ENCODE measurements at places on chromosomes 5 and 9.

DNA sequence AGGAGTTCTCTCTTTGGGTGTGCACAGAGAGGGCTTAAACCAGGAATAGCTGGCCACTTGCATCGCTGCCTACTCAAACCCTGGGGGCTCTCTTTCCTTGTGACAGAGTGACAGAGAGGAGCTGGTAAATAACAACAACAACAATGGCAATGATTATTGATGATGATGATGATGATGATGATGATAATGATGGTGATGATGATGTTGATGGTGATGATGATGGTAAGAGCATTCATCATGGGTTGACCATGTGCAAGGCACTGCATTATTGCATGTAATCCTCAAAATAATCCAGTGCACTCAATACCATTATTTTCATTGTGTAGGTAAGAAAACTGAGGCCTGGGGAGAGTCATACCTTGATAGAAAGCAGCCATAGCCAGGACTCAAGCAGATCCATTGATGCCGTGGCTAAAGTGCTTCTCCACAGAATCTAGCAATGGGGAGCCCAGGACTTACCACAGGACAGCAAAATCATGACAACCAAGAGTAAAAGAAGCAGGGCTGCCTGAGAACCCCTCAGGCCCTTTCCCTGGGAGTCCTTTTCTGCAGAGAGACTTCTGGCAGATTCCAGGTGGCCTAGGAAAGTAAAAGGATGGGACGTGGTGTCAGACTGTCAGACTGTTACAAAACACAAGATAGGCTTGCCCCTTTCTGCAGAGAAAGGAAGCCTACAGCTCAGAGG is 4.8 kb downstream of the FOXI1 start:
- DNase-seq = no peak

GRCh38 chr5:168651648-168652047 is 72.5 kb upstream of the PANK3 start:
- peak; percentile 82 for DNase-seq

- DNase-seq = no peak
These were observed 27.6 kb upstream of the HMCN2 start for GRCh38 chr9:130237763-130238524.

GRCh38 chr5:108523360-108523759 is 141.5 kb upstream of the FBXL17 start:
- DNase-seq = no peak

GRCh38 chr5:14816999-14817761 is 54.4 kb downstream of the ANKH start:
- DNase-seq = peak; percentile 89

DNA sequence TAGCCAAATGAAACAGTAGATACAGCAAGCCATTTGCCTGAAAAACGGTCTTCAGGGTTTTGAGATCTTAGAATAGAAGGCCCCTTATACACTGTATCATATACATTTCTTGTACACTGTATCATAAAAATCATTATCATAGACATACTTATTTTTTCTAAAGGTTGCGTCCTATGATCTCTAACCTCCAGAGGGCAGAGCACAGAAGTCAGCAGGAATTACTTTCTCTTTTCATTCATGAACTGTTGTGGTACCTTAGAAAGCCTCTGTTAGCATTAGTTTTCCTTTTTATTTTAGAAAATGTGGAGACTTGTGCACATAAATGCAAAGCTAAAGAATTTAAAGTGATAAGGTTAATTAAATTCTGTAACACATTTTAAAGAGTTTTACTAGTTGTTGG is 115.4 kb downstream of the OXCT1 start:
- DNase-seq = no peak

DNA sequence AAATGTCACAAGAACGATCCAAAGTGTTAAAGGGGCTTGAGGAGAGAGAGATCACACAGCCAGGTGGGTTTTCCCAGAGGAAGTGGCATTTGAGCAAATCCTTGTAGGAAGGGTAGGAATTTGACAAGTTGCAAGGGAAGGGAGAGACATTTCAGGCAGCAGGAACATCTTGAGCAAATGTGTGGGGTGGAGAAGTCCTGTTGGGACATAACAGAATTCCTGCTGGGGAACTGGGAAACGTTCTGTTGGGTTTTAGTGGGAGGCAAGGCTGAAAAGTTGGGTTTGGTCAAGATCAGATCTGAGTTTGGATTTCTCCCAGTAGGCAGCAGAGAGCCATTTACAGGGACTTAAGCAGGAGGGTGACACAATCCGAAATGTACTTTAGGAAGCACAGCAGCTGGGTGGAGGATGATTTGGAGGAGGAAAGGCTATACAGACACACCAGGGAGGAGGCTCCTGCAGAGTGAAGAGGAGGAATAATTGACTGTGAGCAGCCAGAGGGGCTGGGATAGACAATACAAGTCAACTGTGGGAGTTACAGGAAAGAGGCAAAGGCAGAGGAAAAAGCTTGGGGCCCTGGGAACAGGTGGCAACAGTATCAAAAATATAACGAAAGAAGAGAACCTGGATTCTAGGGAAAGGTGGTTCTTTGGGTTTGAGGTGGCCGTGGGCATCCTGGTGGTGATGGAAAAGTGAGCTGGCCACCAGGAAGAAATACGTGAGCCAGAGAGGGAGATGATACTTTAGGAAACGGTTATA is 3.1 kb upstream of the ZSWIM6 start:
- no peak for DNase-seq

GRCh38 chr9:31323726-31324444 is 1060.6 kb upstream of the ACO1 start:
- DNase-seq = peak; percentile 5

DNA sequence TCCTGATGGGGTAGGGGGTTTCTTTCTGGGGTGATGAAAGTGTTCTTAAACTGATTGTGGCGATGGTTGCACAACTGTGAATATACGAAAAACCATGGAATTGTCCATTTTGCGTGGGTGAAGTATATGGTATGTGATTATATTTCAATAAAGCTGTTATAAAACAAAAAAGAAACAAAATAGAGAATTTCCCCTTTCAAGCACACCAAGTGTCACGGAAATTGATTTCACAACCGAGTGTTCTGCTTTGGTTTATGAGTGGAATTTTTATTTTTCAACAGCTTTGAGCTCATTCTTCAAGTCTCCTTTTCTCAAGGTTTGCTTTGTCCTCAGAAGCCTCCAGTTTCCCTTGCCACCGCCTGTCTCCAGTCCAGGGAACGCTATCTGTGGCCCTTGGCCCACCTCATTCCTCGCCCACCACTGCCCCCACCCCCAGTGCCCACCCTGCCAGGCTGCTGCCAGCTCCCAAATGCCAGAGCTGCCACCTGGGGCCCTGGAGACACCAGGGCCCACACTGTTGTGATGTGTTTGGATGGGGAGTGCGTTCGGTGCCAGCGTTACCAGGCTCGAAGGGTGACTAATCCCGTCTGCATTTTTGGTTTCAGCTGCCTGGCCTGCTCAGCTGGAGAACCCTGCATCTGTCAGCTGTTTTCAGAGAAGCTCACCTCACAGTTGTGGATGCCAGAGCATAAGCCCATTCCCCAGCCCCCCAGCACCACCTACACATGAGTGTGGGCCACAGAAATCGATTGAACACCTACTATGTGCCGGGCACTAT is 30.4 kb downstream of the DUSP1 start:
- peak; percentile 92 for DNase-seq

- DNase-seq = no peak
These were observed 176.1 kb downstream of the ADAMTS12 start for GRCh38 chr5:33715661-33716060.

DNA sequence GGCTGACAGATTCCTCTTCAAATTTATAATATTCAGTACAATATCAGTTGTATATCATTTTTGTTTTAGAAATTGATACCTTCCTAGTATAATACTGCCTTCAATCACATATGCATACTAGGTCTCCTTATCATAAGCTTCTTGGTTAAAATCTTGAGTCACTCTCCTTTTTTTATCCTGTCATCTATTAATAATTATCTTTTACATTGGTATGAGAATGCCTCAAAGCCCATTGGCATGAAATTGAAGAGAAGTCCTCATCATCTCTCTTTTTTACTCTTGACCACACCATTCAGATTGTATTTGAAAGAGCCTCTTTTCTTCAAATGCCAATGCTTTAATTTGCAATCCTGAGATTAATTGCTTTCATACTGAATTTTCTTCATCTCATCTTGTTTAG is 810.3 kb downstream of the BRINP1 start:
- DNase-seq = no peak

Measured in mammary epithelial cell (primary cell).